ENCODE measurements at places on chromosomes 6 and 20. TPM values are rescaled to one million over a fixed set of nuclear protein-coding genes. Genes with fewer than 3 reads are reported as not detected.

DNA sequence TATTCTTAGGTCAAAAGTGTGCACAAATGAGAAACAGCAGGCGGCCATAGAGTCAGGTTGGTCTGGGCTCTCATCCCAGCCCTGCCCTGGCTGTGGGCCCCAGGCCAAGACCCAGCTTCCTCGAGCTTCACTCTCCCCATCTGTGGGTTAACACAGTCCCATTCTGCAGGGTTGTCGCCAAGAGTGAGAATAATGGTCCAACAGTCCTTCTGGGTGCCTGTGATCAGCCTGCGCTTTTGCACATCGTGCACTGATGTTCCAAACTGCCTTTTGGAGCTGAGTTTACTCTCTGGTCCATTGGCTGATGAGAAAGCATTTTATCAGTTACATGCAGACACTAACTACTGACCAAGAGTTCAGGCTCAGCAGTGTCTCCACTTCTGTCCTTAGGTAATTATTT is 82.6 kb downstream of the INSM1 start:
- DNase-seq = no peak

GRCh38 chr6:21305893-21306332 is 287.6 kb upstream of the SOX4 start:
- peak; percentile 37 for DNase-seq

- peak; percentile 40 for DNase-seq
Measured at GRCh38 chr6:34132486-34133185, 13.3 kb downstream of the GRM4 start.

- peak; percentile 38 for DNase-seq
Measured at GRCh38 chr20:6768228-6769140, 998 bp downstream of the BMP2 start.

Gene MAP7
- total RNA-seq = 44.6 TPM

Gene SLC24A3
- not detected for total RNA-seq
